Hepatocyte (in vitro differentiated cells): ENCODE measurements at places on chromosomes 3 and 15. TPM values are rescaled to one million over a fixed set of nuclear protein-coding genes. Genes with fewer than 3 reads are reported as not detected.

USP4 gene
- 23.9 and 26.5 TPM in 2 replicates for polyA plus RNA-seq

FBXL22 gene
- 1.3 and 1.4 TPM in 2 replicates for polyA plus RNA-seq

SYNPR gene
- polyA plus RNA-seq = 0.46 TPM in 1 of 2 replicates, not detected in the other

CLDN18 gene
- 25.7 and 36.4 TPM in 2 replicates for polyA plus RNA-seq

RFX7 gene
- 4.3 and 5.8 TPM in 2 replicates for polyA plus RNA-seq

WDR49 gene
- not detected in 2 replicates for polyA plus RNA-seq

SLCO2A1 gene
- polyA plus RNA-seq = 7.0 and 8.4 TPM in 2 replicates

RFC4 gene
- polyA plus RNA-seq = 14.9 and 22.3 TPM in 2 replicates

SPINT1 gene
- polyA plus RNA-seq = 233 and 252 TPM in 2 replicates

C3orf20 gene
- polyA plus RNA-seq = 0.10 TPM in 1 of 2 replicates, not detected in the other

ITIH4 gene
- polyA plus RNA-seq = 80.8 and 91.3 TPM in 2 replicates

ALDH1L1 gene
- 15.5 and 22.6 TPM in 2 replicates for polyA plus RNA-seq

POLR2M gene
- 18.8 and 27.0 TPM in 2 replicates for polyA plus RNA-seq

USP19 gene
- polyA plus RNA-seq = 31.4 and 32.7 TPM in 2 replicates

SELENOT gene
- polyA plus RNA-seq = 109 and 147 TPM in 2 replicates

MGLL gene
- 19.5 and 21.4 TPM in 2 replicates for polyA plus RNA-seq

OR5K4 gene
- not detected in 2 replicates for polyA plus RNA-seq

BLM gene
- 1.7 and 2.9 TPM in 2 replicates for polyA plus RNA-seq

CHCHD4 gene
- 21.8 and 22.8 TPM in 2 replicates for polyA plus RNA-seq

IL20RB gene
- 0.59 TPM in 1 of 2 replicates, not detected in the other for polyA plus RNA-seq

AHSG gene
- 328 and 568 TPM in 2 replicates for polyA plus RNA-seq

RTP3 gene
- polyA plus RNA-seq = 0.57 and 1.8 TPM in 2 replicates

C2CD4A gene
- polyA plus RNA-seq = 0.57 and 0.60 TPM in 2 replicates

FOXL2 gene
- polyA plus RNA-seq = not detected in 2 replicates

SEMA3B gene
- polyA plus RNA-seq = 104 and 135 TPM in 2 replicates

CHRNA3 gene
- 1.7 and 2.5 TPM in 2 replicates for polyA plus RNA-seq

CYP8B1 gene
- polyA plus RNA-seq = 2.2 and 4.5 TPM in 2 replicates

SLC12A1 gene
- not detected in 2 replicates for polyA plus RNA-seq

FAM227B gene
- polyA plus RNA-seq = 9.0 and 9.2 TPM in 2 replicates

CD200 gene
- polyA plus RNA-seq = 14.2 and 16.8 TPM in 2 replicates

KBTBD8 gene
- polyA plus RNA-seq = 2.1 and 3.9 TPM in 2 replicates

TLR9 gene
- polyA plus RNA-seq = not detected in 2 replicates

ARL14 gene
- polyA plus RNA-seq = 9.2 and 11.5 TPM in 2 replicates

CHST13 gene
- polyA plus RNA-seq = 50.2 and 54.6 TPM in 2 replicates

ZNF80 gene
- polyA plus RNA-seq = not detected in 2 replicates

HDGFL3 gene
- polyA plus RNA-seq = 26.6 and 31.3 TPM in 2 replicates

TMOD2 gene
- polyA plus RNA-seq = 1.0 and 1.7 TPM in 2 replicates

CACNA2D3 gene
- 1.3 and 2.5 TPM in 2 replicates for polyA plus RNA-seq

CCR9 gene
- polyA plus RNA-seq = 0.33 TPM in 1 of 2 replicates, not detected in the other

B3GNT5 gene
- polyA plus RNA-seq = 16.2 and 22.7 TPM in 2 replicates

ARGFX gene
- not detected in 2 replicates for polyA plus RNA-seq

CRYBG3 gene
- 1.6 and 1.7 TPM in 2 replicates for polyA plus RNA-seq

CAPN3 gene
- 15.6 and 18.4 TPM in 2 replicates for polyA plus RNA-seq

NRG4 gene
- 0.90 and 1.5 TPM in 2 replicates for polyA plus RNA-seq

SEMA3G gene
- polyA plus RNA-seq = 0.48 and 1.5 TPM in 2 replicates

CKMT1A gene
- polyA plus RNA-seq = 8.2 and 10.2 TPM in 2 replicates

SIDT1 gene
- 0.18 and 1.9 TPM in 2 replicates for polyA plus RNA-seq
